ENCODE measurements at places on chromosomes 5 and 9. TPM values are rescaled to one million over a fixed set of nuclear protein-coding genes. Genes with fewer than 3 reads are reported as not detected.

Gene PCDHA1
- under 0.01 TPM for total RNA-seq

Gene TPM2
- 43.1 TPM for total RNA-seq

Gene SOX30
- total RNA-seq = not detected

Gene SLC45A2
- 0.14 TPM for total RNA-seq

Gene SPIN1
- total RNA-seq = 86.8 TPM

Gene FBXL17
- total RNA-seq = 10.9 TPM

Gene TPD52L3
- not detected for total RNA-seq

Gene PRR16
- 0.36 TPM for total RNA-seq

Gene LCN10
- total RNA-seq = not detected

Gene MCTP1
- 12.3 TPM for total RNA-seq

Gene SELENOP
- total RNA-seq = 1.4 TPM

Gene DEPDC1B
- 1.3 TPM for total RNA-seq

Gene SMAD5
- total RNA-seq = 48.2 TPM

Gene FOXD4
- 0.36 TPM for total RNA-seq

All from nasal cavity respiratory epithelium epithelial cell of viscerocranial mucosa (primary cell).